ENCODE measurements at places on chromosomes 7 and 10.

GRCh38 chr10:71974489-71975021 is 10.4 kb downstream of the CHST3 start:
- no peak for DNase-seq

DNA sequence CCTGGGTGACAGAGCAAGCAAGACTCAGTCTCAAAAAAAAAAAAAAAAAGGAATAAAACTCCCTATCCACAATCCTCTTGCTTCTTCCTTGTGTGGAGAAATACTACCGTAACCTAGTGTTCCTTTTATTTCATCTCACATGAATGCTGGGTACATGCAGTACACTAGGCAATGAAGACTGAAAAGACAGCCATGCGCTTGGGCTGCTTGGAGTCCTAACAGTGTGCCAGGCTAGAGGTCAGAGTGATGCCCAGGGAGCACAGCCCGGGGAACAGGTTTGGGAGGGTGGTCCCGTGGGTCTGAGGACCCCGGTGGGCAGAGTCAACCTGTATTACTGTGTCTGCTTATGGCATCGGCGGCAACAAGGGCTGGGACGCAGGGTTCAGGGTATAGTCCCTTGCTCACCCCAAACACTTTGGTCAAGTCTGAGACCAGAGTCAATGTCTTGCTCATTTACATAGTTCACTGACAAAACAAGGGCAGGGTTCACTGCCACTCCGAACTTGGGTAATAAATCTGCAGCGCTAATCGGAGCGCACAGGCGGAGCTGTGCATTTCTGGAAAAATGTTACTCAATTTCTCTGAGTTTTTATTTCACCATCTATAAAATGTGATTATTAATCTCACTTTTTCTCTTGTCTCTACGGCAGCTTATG is 118.0 kb downstream of the CLEC2L start:
- DNase-seq, result no peak

GRCh38 chr10:123245264-123245663 is 91.1 kb downstream of the BUB3 start:
- no peak for DNase-seq

GRCh38 chr7:157980774-157981173 is 606.8 kb downstream of the PTPRN2 start:
- DNase-seq, result no peak

GRCh38 chr10:106185951-106186350 is 978.6 kb downstream of the SORCS1 start:
- DNase-seq, result peak; percentile 60

GRCh38 chr7:51318886-51319579 is 2.4 kb upstream of the COBL start:
- DNase-seq, result no peak

DNA sequence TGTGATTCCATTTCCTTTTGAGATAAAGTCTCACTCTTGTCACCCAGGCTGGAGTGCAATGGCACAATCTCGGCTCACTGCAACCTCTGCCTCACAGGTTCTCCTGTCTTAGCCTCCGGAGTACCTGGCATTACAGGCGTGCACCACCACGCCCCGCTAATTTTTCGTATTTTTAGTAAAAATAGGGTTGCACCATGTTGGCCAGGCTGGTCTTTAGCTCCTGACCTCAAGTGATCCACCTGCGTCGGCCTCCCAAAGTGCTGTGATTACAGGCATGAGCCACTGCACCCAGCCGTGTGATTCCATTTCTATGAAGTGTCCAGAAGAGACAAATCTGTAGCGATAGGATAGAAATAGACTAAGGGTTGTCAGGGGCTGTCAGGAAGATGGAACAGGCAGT is 60.4 kb downstream of the CLIP2 start:
- no peak for DNase-seq

- DNase-seq, result no peak
These were observed 211.2 kb upstream of the PRSS58 start for GRCh38 chr7:142468871-142469665.

DNA sequence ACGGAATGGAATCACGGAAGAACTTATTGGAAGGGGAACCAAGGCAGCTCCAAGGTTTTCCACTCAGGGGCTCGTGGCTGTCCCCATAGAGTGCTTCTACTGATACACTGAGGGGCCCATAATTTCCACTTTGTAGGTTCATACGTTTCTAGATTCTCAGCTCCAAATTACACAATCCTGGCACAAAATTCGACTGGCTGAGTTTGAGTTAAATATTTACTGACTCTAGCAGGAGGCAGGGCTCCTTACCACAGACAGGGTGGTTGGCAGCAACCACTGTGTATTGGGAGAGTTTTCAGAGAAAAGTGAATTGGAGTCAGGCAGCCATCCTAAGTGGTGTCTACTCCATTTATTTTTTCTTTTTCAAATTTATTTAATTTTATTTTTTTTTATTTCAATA is 55.4 kb upstream of the SEC61G start:
- no peak for DNase-seq

DNA sequence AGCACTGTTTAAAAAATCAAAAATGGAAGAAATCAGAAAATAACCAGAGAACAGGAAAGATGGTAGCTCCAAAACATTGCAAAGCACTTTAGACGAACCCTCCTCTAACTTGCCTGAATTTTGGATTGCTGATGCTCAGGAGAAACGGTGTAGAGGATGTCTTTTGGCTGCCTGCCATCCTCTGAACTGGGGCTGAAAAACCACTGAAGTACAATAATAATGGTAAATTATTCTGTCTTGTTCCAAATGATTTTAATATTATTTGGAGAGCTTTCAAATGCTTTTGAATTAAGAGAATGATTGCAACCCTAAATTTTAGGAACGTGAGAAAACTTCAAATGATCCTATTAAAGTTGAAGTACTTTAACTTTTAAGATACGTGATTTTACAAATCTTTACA is 167.3 kb upstream of the SLC13A1 start:
- DNase-seq, result no peak

GRCh38 chr7:100966542-100967291 is 2.6 kb upstream of the MUC12 start:
- no peak for DNase-seq

DNA sequence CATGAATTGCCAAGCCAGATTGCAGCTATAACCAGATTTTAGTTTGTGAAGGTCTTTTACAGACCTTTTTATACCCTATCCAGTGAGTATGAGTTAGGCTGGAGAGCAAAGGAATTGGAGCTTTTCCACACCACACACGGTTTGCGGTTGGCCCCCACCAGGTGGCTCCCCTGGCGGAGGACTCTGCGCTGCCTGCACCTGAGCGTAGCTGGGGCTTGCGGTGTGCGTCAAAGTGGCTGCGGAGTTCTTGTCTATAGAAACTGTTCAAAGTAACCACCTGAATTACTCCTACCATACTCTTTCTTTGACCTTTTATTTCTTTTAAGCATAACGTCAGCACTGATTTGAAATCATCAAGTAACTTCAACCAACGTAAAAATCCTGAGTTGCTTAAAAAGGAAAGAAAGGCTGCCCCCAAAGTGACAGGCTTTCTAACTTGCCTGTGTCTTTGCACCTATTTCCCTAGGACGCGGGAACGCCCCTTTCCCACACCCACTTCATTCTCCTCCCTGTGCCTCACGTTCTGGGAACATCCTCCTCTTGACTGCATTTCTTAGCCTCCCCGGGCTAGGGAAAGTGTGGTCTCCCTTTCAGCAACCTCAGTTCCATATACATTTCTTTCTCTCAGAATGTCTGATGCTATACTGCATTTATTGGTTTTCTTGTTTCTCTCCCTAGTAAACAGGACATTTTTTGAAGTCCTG is 47.6 kb upstream of the TMEM72 start:
- DNase-seq, result no peak

GRCh38 chr7:14321947-14322346 is 332.5 kb upstream of the ETV1 start:
- DNase-seq, result no peak

GRCh38 chr7:82019551-82020475 is 250.0 kb upstream of the HGF start:
- DNase-seq, result peak; percentile 36
